ENCODE measurements at places on chromosomes 3 and 15.

DNA sequence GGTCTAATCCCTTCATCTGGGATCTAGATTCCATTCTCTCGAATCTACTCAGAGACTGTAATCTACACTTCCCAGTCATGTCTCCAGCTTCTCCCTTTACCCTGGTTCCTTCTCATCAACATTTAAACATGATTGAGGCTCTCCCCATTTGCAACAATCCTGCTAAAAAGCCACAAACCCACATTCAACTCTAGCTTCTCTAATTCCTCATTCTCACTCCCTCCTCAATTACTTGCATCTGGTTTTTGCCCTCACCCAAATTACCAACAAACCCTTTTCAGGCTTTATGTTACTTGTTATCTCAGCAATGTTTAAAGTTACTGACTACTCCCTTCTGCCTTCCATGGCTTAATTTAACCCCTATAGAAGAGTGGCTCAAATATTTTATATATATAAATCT lies 11.5 kb downstream of the ETFA start:
- no peak for DNase-seq

GRCh38 chr15:82571722-82572222 lies 31.5 kb upstream of the RPS17 start:
- no peak for DNase-seq

- DNase-seq = no peak
Observed at GRCh38 chr15:77846360-77846759, 213.6 kb upstream of the LINGO1 start.

GRCh38 chr3:129001101-129001805 lies at the start of gene EFCC1:
EFCC1 (plus strand) TSS chr3:129001304; CDS start chr3:129001629, 325 bp downstream.
- DNase-seq = no peak

- no peak for DNase-seq
Observed at GRCh38 chr3:46736006-46736872, 18.6 kb upstream of the PRSS50 start.

GRCh38 chr3:119818937-119819336 lies 37.0 kb downstream of the NR1I2 start:
- DNase-seq = no peak

DNA sequence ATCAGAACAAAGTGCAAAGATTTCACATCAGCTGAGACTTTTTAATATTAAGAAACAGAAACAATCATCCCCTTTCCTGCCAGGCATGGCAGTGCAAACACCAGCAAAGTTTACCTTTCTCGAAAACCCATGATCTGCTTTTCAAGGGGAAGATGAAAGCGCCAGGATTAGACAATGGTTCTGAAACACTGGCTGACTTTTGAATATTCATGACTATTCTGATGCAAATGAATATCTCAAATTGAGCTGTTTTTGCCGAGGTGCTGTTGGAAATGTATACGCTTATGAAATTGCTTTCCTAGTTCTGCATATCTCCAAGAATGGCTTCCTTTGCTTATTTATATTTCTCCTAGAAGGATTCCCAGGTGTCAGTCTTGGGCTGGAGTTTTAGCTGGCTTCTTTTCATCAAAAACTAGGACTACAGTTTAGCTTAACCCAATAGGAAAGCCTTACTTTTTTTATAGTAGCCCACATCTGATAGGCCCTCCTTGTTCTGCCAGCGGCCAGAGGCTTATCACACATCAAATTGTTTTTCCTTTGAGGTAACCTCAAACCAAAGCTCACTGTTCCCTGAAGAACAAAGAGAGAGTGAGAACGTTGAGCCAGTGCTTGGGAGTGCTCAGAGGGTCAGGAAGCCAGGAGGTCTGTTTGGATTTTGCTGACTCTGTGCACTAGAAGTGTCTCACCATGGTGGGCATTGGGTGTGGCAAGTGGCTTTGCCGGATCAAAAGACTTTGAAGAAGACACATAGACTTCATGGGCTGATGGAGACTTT lies 74.0 kb upstream of the PLCL2 start:
- DNase-seq = no peak

DNA sequence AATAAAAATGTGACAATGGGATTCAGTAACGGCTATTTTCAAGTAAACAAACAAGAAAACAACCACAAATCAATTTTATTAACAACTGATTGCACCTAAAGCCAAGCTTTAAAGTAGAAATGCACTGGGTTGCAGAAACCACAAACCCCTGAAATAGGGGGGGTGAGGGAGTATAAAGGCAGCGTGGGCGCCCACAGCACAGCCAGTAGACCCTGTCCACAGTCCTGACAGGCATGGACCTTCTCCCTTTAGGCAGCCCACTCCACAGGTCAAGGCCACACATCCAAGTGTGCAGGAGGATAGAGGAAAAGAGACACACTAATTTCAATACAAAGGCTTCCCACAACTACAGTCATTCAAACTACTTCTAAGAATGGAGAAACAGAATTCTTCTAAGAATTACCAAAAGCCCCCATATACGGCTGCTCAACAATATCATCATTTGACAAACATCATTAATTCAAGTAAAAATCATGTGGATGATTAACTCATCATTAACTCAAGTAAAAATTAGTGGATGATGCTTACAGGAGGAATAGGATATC lies 48.7 kb downstream of the CHSY1 start:
- DNase-seq = no peak

DNA sequence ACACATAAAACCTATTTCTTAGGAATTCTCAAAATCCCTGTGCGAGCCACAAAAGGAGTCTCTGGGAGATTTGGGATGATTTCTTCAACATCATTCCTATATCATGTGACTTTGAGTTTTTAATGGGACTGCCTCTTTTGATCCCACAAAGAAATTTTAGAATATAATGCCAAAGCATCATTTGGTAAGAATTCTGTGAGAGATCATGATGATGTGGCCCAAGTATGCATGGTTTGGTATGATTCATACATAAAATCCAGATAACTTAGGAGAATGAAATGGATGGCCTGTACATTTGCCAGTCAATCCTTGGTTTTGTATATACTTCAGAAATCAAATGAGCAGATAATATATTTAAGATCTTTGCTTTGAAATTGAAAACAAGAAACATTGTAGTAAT lies 61.3 kb downstream of the UBE2E2 start:
- no peak for DNase-seq

GRCh38 chr15:41967506-41968206 lies 4.7 kb downstream of the EHD4 start:
- no peak for DNase-seq

DNA sequence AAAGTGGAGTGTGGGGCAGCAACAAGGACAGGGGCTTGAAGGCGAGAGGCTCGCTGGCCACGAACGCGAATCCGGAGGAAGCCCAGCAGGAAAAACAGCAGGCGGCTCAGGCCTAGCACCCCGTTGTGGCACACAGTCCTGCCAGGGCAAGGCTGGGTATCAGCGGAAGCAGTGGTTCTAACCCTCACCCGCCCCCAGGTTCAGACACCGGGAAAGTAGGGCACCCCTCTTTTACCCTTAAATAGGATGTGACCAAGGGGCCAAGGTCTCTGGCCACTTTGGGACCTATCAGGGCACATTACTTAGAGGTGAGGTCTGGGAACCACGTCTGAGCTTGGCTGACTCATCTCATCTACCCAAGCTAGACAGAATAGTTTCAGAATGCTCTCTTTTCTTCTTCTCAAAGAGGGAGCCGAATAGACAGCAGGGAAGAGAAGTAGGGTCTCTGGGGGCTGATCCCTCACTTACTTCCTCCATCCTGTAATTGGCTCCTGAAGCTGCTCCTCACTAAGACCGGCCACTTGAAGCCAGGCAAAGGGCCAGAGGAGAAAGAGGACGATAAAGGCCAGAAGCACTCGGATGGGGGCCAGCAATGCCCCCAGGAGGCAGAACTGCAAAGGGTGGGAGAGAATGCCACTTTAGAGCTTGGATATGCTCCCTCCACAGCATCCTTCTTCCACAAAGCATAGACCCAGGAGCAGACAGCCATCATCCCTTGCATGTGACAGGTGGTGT lies 1.7 kb downstream of the LPCAT4 start:
- no peak for DNase-seq

GRCh38 chr15:76823890-76824289 lies 81.2 kb downstream of the SCAPER start:
- no peak for DNase-seq

GRCh38 chr3:161423911-161424522 lies 52.7 kb upstream of the SPTSSB start:
- peak; percentile 64 for DNase-seq

DNA sequence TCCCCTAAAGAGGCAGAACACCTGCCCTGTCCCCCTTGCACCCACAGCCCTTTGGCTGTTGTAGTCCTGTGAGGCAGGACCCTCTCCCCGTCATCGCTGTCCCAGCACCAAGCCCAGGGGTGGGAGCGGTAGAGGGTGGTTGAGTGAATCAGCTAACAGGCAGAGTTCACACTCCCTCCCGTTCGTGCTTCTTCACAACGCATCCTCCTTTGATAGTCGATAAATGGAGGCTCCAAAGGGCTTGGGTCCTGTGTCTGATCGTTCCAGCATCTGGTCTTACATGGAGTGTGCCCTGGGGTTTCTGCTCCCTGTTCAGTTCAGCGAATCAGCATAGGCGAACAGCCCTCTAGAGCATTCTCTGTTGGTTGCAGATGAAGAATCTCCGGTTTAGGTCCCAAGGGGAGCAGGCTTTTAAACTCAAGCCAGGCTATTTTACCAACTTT lies 820 bp upstream of the HMCES start:
- no peak for DNase-seq

DNA sequence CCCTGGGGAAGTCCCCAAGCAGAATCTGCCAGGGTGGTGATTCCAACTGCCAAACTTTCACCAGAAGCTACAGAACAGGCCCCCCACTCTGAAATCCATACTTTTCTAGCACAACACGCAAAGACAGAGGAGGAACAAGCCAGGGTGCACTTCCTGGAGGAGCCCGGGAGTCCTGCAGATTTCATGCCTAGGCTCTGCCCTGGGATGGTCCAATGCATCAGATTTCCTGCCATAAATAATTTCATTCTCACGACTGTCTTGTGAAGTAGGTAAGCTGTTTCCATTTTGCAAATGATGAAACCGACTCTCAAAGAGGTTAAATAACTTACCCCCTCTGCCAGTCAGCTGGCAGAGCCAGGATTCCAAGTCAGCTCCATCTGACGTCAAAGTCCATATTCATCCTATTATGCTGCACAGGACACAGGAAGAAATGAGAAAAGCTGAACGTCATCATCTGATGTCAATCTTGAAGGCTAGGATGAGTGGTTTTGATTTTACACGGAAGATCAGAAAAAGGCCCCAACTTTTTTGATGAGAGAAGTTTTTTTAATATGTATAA lies 134.8 kb upstream of the IGF1R start:
- no peak for DNase-seq

- peak; percentile 38 for DNase-seq
Observed at GRCh38 chr15:42092398-42093318, 1.7 kb downstream of the PLA2G4D start.

- DNase-seq = no peak
Observed at GRCh38 chr3:104805508-104805907, 561.2 kb upstream of the ALCAM start.

- DNase-seq = no peak
Observed at GRCh38 chr15:82031871-82032270, 13.9 kb downstream of the MEX3B start.

DNA sequence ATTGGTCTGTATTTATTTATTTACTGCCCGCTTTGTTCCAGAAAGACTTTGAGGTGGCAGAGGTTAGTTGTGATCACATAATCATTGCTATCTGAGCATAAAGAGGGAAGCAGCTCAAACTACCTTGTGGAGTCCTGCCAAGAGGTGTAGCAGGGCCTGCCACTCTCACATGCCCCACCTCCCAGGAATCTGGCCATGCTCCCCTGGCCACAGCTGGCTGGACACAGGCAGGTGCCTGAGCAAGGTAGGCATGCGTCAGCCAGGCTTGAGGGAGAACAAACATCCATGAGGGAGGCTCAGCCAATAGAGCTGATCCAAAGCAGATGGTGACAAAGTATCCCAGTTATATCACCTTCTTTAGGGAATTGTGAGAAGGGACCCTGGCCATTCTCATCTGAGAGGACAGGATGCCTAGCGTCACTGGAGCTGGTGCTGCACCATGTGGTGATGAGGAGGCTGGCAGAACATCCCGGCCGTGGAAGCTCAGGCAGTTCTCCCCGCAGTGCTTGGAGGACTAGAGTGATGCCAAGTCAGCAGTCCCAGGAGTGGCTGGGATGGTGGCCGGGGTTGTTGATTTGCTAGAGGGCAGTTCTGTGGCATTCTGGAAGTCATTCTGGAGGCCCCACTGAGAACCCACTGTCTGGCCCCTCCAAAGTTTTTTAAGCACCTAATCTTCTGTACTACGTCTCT lies 6.8 kb upstream of the POLG start:
- DNase-seq = no peak

DNA sequence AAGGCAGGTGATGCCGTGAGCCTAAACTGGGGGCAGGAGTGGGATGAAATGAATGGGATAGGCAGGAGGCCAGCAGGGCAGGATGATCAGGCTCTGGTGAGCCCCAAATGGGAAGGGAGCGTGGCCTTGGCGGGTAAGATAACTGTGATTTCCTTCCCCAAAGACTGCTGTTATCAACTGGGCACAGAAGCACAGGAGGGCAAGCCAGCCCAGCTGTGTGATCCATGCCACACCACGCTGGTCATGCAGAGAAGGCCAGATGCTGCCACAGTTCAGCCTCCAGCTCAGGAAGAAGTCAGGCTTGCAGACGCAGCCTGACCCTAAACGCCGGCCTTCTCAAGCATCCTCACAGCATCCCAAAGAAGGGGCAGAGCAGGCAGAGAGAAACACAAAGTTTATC lies 52.1 kb upstream of the GNB5 start:
- no peak for DNase-seq

GRCh38 chr15:58705105-58705504 lies 44.4 kb downstream of the ADAM10 start:
- DNase-seq = no peak

GRCh38 chr3:170653801-170654200 lies 67.9 kb upstream of the SLC7A14 start:
- no peak for DNase-seq

GRCh38 chr3:125431912-125432790 lies 57.0 kb upstream of the ZNF148 start:
- no peak for DNase-seq

DNA sequence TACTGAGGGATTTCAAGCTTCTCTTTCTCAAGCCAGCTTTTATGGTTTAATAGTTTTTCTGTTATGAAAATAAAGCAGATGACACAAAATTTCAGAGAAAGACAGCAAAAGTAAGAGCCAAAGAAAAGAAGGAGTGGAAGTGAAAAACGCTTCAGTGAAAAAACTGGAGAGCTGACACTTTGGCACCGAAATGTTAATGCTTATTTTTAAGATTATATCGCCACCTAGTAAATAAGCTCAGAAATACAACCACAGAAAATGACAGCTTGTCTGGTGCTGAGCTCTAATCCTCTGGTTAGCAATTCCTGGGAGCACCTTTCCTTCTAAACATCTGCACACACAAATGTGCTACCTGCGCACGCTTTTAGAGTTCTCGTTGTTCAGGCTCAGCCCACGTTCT lies 101.6 kb downstream of the ZPLD1 start:
- peak; percentile 55 for DNase-seq

DNA sequence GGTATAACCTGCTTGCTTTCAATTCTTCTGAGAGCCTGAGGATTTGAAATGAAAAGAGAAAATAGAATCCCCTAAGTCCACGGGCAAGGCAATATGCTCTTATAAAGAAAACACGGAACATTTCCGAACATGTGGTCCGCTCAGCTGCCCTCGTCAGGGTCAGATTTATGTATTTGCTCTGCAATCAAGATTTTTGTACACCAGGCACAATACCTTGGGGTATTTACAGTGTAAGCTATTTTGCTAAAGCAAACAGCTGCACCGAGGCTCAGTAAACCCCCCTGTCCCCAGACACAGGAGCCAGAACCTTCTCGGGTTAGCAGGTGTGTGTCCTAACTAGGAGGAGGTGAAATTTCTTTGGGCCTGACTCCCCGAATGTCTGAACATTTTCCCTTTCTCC lies 155.8 kb upstream of the LRIG1 start:
- DNase-seq = no peak

GRCh38 chr3:25854214-25854613 lies 64.3 kb downstream of the OXSM start:
- no peak for DNase-seq

Measured in MCF 10A (cell line).